ENCODE measurements at places on chromosomes 3 and 15.

DNA sequence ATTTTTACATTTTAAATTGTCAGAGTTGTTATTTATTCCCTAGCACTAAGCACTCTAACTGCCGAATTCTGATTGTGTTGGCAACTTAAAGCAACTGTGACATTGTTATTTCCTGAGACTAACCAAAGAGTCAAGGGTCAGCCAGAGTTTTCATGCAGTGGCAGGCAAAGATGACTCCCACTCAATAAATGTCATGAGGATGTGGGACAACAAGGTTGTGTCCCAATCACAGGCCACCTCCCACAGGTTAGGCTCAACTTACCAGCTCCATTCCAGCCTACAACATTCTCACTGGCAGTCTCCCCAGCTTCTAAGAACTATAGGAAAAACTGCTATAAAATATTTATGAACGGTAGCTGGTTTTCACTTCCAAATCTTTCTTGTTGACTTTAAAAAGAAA is 80.1 kb downstream of the RSL24D1 start:
- no peak for DNase-seq

GRCh38 chr3:177694316-177694715 is 497.0 kb upstream of the TBL1XR1 start:
- DNase-seq, result no peak

- no peak for DNase-seq
Measured at GRCh38 chr3:57659806-57660439, 33.0 kb downstream of the DENND6A start.

GRCh38 chr3:58622892-58623291 is 43.7 kb downstream of the FAM3D start:
- DNase-seq, result no peak

GRCh38 chr3:46990573-46991374 is 11.3 kb downstream of the NBEAL2 start:
- no peak for DNase-seq

DNA sequence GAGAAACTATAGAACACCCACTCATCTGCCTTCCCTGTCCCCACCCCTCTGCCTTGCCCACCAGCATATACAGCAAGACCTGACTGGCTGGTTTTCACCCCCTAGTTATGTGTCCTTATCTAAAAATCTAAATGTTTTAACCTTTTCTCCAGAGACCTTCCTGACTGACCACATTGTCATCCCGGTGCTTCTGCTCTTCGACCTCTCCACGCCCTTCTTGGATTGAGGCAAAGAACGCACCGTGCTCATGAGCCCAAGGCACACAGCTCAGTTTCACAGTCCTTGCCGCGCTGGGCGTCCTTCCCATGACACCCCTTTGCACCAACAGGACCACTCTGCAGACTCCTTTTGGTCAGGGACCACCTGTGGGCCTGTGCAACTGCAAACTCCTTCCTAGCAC is 62.7 kb downstream of the B3GNT5 start:
- no peak for DNase-seq

GRCh38 chr15:92457471-92458041 is 63.9 kb downstream of the ST8SIA2 start:
- DNase-seq, result no peak

DNA sequence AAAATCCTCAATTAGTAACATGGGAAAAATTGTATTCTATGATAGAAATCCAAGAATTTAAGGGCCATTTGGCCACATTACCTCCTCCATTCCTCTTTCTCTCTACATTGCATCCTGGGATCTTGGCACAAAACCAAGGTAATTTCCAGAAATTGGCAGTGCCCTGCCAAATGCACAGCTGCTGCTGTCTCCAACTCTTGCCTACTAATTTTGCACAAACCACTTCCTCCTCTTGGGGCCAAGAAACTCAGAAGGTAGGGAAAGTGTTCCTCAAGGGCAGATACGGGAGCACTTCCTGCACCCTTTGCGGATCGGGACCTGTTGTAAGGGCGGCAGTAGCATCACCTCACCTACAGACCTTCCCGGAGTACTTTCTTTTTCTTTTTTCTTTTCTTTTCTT is 57.8 kb downstream of the MAP3K13 start:
- DNase-seq, result no peak

GRCh38 chr3:45715945-45716344 is 26.7 kb downstream of the SACM1L start:
- no peak for DNase-seq

GRCh38 chr3:44993471-44994205 is 17.6 kb downstream of the EXOSC7 start:
- DNase-seq, result no peak

GRCh38 chr3:127714866-127715265 is 42.1 kb downstream of the ABTB1 start:
- no peak for DNase-seq

DNA sequence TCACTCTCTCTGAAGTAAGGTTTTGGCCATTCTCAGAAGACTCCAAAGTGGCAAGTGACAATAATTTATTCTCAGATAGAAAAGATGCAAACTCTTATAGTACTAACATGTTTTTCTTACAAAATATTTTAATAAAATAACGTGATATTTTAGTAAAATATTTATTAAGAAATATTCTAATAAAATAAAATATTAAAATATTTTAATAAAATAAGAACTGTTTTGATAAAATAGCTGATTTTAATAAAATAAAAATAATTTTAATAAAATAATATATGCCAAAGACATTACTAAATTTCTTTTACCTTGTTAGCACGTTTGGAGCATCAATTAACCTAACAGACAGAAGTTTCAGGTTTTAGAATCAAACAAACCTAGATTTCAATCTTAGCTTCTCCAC is 424.0 kb upstream of the NECTIN3 start:
- DNase-seq, result no peak

DNA sequence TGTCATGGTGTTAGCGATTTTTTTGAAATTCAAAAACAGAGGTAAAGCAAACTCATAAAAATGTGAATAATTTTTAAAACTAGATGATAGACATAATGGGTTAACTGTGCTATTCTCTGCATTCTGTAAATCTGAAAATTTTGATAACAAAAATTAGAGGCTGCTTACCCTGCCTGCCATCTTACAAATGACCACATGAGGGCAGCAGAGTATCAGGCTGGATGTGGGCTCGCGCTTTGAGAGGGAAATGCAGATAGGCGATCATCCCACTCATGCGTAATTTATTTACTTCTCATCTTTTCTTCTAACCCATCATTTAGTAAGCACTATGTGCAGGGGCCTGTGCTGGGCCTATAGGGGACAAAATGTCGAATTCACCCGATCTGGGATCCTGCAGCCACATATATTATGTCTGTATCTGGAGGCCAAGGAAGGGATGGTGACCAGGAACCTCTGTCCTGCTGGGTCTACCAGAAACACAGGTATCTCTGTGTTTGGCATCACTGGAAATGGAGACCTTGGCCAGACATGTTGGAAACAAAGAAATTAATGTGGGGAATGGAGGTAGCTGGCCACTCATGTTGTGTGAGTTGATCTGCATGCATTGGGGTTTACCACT is 7.8 kb upstream of the RAD18 start:
- DNase-seq, result peak; percentile 70

GRCh38 chr15:97806766-97807165 is 153.7 kb upstream of the ARRDC4 start:
- DNase-seq, result no peak

GRCh38 chr3:18428036-18428435 is 2.9 kb upstream of the SATB1 start:
- DNase-seq, result no peak

GRCh38 chr15:77010312-77010686 is 15.4 kb downstream of the PSTPIP1 start:
- DNase-seq, result no peak

GRCh38 chr3:50370594-50370993 is 11.3 kb upstream of the TMEM115 start:
- DNase-seq, result no peak

DNA sequence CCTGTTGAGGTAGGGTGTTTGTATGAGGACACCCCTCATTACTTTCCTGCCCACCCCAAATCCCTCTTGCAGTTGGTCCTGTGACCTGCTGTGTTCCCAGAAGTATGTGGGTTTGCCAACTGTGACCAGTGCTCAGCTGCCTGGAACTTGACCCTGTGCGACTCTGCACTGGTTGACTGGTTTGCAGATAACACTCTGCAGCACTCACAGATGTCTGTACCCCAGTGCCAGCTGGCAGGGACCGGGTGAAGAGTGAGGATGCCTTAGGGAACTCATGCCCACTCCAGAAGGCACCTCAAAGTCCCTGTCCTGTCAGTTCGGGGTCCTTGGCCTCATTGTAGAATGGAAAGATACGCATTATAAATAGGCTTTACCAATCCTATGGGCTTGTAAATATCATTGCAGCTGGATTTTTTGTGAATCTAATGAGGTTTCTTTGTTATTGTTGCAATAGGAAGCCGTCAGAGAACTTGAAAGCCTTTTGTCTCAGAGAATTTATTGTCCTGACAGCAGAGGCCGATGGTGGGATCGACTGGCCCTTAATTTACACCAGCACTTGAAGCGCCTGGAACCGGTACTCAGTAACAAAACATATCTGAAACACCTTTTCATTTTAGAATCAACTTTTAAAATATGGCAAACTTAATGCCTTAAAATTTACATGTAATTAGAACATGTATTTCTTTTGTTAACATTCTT is 18.2 kb downstream of the FAN1 start:
- no peak for DNase-seq

DNA sequence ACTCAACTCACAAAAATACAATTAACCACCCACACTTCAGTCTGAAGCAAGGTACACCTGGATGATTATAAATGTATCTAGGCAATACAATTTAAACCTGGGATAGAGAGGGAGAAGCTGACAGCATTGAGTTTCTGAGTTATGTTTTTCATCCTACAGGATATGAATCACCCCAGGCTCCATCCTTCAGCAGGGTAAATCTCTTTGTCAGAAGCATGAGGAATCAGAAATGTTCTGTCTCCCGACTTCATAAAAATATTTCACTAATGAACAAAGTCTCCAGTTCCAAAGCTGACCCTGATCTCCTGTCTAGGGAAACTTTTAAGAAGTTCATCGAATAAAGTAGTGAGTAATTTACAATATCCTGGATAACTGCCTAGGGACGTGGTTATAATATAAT is 25.5 kb upstream of the FRMD4B start:
- DNase-seq, result no peak

GRCh38 chr15:89307046-89307587 is 27.5 kb downstream of the POLG start:
- DNase-seq, result no peak

- no peak for DNase-seq
Measured at GRCh38 chr3:69781593-69781992, 42.3 kb downstream of the MITF start.

GRCh38 chr3:58693940-58694850 is 27.6 kb upstream of the FAM3D start:
- DNase-seq, result no peak

GRCh38 chr15:31197497-31198414 is 96.2 kb upstream of the TRPM1 start:
- peak; percentile 39 for DNase-seq

DNA sequence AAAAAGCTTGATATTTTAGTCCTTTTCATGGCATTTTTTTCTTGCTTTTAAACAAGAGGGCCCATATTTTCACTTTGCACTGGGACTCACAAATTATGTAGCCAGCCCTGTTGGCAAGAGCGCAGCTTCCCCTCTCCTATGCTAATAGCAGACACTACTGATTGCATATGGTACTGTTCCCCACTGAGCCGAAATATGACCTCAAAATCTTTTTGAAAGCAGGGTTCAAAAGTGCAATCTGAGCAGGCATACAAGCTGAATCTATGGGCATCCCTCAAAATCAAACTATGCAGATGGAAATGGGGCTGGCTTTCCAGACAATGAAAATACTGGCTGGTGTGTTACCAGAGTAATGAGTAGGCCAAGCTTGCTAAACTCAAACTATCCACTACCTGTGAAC is 225.2 kb upstream of the SETMAR start:
- no peak for DNase-seq

DNA sequence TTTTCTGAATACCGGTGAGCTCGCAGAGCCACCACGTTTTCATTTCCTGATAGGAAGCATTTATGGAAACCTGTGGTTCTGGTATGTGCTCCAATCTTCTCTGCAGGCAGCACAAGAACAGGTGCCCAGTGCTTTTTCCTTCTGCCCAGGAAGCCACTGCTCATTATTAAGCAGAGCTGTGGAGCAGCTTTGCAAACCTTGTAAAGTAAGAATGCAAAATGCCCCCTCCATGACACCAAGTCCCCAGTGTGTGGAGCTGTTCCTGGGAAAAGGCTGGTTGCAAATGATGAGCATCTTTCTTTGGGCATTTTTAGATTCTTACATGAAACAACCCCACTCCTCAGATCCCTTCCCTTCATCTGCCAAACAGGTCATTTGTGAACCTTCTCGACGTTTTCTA is 65.7 kb upstream of the MRPL3 start:
- no peak for DNase-seq

- no peak for DNase-seq
Measured at GRCh38 chr3:53815651-53816050, 30.6 kb downstream of the CHDH start.

GRCh38 chr15:78182336-78182700 is 33.2 kb downstream of the IDH3A start:
- no peak for DNase-seq

DNA sequence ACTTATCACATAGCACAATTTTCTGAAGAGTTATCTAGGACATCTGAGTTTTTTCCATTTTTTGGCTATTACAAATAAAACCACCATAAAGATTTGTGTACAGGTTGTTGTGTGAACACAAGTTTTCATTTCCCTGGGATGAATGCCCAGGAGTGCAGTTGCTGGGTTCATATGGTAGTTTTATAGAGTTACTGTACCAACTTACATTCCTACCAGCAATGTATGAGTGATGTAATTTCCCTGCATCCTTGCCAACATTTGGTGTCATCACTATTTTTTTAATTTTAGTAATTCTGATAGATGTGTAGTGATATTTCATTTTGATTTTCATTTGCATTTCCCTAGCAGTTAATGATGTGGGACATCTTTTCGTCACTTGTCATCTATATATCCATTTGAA is 20.5 kb downstream of the FILIP1L start:
- DNase-seq, result no peak

DNA sequence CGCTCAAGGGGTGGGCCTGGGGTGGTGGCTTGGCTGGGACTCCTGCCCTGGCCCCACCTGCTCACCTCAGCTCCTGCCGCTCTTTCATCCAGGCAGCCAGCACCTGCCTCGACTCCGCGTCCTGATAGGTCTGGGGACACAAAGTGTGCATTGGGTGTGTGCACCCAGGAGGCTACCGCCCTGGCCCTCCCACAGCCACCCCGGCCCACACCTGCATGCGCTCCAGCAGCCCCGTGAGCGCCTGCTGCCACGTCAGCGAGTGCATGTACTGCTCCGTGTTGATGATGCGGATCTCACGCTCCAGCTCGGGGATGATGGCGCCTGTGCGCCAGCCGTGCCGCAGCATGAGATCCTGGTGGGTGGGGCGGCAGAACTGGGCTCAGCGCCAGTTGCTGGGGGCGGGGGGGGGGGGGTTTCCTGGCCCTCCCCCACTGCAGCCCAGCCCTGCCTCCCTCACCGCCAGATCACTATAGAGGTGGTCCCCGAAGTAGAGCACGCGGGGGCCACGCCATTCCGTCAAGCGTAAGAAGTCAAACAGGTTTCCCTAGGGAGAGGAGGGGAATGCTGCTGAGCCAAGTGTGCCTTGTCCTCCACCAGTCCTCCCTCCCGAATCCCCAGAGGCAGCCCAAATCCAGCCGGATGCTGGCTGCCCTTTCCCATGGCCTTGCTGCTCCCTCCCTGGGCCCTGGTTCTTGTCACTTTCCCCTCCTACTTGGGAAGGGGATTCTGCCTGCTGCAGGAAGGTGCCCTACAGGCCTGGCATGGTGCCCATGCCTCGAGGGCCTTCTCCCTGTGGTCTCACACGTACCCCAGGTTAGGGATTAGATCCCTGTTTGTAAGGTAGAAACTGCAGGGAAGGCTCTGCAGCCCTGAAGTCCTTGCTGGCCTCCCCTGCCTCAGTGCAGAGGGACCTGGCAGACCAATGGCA is 8.6 kb downstream of the NT5DC2 start:
- no peak for DNase-seq

Measured in activated CD8-positive, alpha-beta memory T cell treated with anti-CD3 and anti-CD28 coated beads, Interleukin-2, amount 50 U/mL, for 4 hours (primary cell).